ENCODE measurements at places on chromosomes 13 and 19.
A peak's percentile ranks its signal among the peaks of the same experiment; 100 is the strongest.

DNA sequence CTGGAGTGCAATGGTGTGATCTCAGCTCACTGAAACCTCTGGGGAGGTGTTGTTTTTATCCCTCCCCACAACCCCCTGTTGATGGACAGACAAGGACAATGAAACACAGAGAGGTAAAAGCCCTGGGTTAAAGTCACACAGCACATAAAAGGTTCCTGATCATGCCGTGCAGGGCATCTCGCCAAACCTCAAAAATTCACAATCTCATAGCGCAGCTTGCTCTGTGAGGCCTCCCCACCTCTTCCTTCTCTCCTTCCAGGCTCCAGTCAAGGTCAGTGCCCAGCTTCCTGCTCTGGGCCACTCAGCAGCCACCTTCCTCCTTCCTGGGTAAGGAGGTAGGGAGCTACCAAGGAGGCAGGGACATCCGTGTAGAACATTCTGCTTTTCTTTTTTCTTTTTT, 2.3 kb downstream of the FUT2 start:
- DNase-seq, result no peak

- DNase-seq, result no peak
These were observed 57.5 kb downstream of the CPAMD8 start for GRCh38 chr19:16969135-16969534.

GRCh38 chr19:2084993-2085720, 11.0 kb downstream of the MOB3A start:
- peak; percentile 97 for DNase-seq

DNA sequence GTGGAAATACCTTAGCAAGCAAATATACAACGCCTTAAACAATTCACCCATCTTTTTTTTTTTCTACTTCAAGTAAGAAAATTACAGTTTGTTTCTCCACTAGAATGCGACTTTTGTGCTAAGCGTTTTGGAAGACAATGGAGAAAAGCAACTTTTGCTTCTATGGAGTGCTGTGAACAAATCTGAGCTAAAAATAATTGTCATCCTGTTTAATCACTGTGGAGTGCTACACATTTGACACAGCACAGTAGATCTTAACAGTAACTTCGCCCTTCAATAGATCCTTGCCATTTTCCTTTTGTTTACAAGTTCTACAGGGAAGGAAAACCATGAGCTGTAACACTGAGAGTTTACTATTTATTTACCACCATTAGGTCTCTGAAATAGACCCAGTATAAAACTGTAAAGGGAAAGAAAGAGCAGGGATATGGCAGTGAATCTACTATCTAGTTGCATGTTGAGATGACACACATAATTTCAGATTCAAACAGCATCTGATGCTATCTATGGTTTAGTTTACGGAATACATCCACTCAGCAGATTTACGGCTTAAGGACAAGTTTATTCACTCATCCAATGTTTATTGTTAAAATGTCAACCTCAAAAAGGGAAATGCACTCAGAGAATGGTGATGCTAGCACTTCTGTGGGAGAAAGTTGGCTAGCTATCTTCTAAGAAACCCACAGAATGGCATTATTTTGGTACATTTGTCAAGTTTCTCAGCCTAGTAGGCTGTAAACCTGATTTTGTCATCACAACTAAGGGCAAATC, 175.3 kb downstream of the VWA8 start:
- no peak for DNase-seq
